Stimulated activated CD4-positive, alpha-beta T cell treated with anti-CD3 and anti-CD28 coated beads, Interleukin-1b, Interleukin-23, amount 100 ng/mL, for 48 hours (primary cell): ENCODE measurements at places on chromosomes 1 and 21.

DNA sequence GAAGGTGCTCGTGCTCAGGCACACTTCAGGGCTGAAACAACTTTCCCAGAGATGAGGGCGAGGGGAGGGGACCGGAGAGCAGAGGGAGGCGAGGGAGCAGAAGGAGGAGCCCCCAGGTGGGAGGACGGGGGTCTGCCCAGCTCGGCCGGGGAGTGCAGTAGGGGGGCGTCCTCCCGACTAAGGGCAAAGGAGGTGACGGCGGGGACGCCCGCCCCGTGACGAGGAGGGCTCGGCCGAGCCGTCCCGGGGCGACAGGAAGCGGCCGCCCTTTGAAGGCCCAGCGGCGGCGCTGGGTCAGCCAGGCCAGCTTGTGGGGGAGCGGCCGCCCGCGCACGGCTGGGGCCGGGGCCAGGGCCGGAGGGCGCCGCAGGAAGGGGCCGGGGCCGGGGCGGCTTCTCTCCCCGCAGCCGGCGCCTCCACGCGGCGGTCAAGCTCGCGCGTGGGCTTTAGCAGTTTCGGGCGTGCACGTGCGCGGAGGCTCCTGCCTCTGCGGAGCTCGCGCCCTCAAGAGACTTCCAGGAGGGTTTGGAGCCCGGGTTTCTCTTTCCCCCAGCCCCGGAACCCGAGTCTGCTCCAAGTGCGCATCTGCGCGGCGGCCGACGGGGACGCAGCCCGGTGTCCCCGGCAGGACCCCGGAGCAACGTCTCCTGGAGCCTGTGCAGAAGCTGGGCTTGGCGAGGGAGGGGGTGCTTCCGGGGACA is 100.8 kb upstream of the SLC45A1 start:
- DNase-seq, result no peak

GRCh38 chr1:95095833-95096217 is 21.3 kb upstream of the TLCD4 start:
- DNase-seq, result no peak

DNA sequence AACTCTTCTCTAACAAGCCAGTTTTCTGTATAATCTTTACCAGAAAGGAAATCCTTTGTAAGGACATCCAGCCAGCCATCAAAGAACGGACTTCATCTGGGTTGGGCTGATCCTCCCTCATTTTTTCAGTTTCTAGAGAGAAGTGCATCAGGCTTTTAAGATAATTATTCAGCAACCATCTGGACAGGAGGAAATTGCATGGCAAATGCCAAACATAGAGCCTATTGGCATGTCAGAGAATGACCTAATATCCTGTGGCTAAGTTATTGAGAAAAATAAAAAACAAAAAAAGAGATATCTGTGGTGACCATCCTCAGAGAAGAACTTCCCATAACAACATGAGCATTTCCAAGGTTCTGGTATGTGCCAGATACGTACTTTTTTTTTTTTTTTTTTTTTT is 74.9 kb upstream of the BEND5 start:
- no peak for DNase-seq

DNA sequence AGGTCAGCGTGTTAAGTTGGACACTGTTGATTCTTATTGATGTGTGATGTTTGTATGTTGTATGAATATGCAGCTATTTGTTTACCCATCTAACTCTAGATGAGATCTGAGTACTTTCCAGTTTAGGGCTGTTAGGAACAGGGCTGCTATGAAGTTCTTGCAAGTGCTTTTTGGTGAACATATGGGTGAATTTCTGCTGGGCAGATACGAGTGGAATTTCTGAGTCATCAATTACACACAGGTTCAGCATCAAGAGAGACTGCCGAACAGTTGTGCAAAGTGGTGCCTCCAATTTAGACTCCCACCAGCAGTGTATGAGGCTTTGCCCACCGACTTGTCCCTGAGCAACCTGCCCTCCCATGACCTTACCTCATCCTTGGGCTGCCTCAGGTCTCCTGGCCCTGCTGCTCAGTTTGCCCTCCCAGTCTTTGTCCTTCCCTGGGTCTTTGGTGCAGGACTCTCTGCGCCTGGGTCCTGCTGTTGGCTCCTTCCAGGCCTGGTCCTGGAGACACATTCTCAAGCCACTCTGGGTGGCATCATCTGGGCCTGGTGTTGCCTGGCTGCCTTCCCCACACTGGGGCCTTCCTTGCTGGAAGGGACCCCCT is 343.6 kb downstream of the PTPRU start:
- DNase-seq, result no peak

GRCh38 chr1:199002661-199003060 is 363.8 kb downstream of the PTPRC start:
- no peak for DNase-seq

DNA sequence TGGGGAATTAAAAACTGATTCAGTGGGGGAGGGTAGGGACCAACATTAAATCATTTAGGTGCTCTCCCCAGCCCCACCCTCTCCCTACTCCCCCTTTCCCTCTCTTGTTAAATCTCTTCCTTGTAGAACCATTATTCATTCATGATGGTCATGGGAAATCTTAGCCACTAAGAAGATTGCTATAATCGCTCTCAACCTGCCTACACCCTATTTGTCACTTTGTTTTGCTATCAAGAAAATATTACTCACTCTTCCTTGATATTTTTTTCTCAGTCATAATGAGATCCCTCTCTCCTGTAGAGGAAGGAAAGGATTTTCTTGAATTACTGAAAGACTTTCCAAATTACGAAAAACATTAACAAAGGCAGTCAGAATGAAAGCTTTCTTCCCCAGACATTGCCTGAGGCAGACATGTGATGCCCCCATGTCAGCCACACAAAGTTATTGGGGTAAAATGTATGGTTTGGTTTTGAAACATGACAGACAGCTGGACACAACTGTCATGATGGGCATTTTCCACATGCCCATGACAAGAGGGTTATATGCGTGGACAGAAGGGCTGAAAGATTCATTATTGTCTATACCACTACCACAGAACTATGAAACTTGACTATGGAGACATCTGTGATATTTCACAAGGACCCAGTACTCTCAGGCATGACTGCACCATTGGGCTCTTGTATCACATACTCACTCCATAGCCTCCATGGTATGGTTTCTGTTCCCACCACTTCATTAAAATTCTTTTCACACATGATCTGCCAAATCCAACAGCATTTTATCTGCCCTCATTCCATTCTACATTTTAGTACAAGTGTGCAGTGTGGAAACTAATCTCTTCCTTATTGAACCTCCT is 420.1 kb downstream of the DISC1 start:
- DNase-seq, result peak; percentile 28

DNA sequence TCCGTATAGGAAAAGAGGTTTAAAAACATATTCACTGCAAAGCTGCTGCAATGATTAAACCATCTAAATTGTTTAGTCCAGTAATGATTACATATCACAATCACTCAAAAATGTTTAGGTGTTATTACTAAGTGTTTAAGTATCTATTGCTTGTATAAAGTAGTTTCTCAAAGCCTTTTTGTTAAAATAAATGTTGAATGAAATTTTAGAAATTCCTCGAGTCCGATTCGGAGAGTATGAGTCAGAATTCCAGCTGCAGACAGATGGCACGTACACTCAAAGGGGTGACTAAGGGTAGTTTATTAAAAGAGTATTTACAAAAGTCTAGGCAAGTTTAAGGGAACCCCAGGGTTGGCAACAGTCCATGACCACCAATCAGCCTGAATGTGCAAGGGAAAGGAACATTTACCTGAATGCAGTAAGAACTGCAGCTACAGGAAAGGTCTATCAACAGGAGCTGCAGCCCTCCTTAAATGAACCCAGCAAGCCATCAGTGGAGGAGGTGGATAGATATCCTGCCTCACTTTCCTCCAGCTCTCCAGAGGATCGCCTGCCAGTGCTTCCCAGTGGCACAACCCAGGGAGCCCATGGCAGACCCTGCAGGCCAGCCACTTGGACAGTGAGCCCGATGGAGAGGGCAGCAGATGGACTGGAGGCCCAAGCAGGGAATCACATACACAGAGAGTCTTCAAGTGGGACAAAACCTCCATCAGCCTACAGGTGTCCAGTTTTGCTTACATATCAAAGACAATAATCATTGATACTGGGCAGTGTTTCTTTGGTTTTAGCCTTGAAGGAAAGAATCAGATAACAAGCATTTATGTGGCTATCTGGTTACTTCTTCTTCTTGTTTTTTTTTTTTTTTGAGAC is 92.1 kb upstream of the SLC44A3 start:
- no peak for DNase-seq
